ENCODE measurements at places on chromosomes 5 and 9.
A peak's percentile ranks its signal among the peaks of the same experiment; 100 is the strongest.

GRCh38 chr9:14937216-14937615 lies 27.0 kb upstream of the FREM1 start:
- DNase-seq, result no peak

- DNase-seq, result peak; percentile 46
These were observed 16.4 kb upstream of the SPINK6 start for GRCh38 chr5:148186248-148187003.

DNA sequence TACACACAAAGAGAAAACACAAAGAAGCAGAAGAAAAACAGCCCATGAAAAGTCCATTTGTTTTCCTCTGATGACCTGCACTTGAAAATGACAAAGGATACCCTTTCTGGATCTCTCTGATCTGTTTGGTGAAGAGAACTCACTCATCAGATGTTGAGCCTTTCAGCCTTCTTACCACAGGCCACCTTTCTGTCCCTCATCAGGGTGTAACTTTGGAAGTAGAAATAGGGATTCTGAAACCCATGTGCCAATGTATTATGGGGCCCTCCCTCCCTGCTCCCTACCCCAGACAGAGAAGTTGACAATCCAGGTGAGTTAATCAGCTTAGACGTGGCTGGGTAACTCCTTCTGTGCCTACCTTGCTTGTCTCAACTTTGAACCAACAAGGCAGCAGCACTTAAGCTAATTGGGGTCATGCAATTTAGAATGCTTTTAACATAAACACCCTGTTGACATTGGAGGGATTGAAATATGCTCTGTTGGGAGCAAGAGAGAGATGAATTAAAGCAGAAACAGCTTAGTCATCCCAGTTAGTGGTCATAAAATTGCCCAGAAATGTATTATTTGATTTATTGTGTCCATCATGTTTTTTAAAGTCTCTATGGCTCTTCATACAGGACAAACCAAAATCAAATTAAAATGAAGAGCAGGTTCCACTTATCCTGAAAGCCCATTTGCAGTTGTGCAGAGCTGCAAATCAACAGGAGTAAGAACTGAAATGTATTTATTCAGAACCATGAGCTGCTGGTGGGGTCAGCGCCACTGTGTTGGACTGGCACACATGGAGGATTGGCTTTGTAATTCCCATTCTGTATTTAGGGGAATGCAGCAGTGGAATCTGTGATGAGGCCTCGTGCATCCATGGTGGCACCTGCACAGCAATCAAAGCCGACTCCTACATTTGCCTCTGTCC lies 132.0 kb downstream of the LIFR start:
- no peak for DNase-seq

GRCh38 chr9:20538956-20539355 lies 83.3 kb downstream of the MLLT3 start:
- DNase-seq, result no peak

DNA sequence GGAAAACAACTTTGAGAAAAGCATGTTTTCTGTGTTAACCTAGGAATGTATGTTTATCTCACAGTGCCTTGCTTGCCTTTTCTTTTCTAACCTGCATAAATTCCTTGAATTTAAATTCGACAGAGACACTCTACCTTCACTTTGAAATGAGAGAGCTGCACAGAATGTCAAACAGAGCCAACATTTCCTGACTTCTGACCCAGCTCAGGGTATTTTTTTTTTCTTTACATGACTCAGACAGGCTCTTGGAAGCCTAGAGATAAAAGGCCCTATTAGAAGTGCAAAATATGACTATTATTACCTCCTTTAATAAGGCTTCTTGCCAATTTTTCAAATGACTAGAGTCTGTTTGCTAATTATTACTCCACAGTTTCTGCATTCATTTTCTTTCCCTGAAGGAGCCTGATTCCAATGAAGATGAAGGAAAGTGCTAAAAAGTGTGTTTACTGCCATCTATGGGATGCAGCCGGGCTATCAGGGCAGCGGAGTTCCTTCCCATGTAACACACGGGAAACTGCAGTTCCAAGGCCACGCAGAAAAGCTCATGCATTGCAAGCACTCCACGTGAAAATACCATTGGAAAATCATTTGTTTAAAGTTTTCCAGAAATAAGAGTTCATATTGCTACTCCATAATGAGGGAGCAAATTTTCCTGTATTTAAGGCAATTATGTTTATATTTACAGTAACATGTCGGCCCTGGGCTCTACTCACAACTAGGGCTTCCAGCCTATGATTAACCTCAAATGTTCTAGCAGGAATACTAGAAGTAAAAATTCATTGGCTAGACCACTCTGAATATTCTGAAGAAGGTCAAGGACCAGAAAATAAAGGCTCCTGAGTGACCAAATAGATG lies 485.6 kb downstream of the ZSWIM6 start:
- peak; percentile 28 for DNase-seq

DNA sequence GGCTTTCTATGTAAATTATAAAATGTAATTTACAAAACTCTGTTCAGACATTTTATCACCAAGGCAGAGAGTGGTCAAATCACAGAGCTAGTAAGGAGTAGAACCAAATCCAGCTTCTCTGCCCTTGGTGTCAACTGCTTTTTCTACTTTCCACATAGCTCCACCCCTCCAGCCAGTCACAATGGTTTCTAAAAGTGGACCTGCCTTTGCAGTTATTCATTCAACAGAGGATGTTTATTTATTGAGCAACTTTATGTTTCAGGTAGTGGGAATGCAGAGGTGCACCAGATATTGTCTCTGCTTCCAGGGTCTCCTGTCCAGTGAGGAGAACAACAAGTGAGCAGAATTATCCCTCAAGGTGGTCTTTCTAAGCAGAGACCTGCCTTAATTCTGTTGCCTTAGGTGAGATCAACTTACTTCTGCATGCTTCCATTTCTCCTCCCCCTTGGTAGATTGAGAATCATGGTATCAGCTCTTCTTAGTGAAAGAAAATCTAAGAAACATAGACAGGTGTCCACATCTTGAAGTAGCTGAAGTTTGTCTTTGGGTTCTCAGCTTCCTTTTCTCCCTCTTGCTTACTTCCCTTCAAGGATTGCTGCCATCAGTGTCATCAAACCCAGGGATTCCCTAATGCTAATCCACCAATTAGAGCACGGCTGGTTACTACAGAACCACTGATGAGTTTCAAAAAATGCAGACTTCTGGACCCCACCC lies 17.2 kb upstream of the PDCD1LG2 start:
- no peak for DNase-seq

GRCh38 chr5:157554179-157555036 lies 21.2 kb downstream of the ADAM19 start:
- DNase-seq, result no peak

DNA sequence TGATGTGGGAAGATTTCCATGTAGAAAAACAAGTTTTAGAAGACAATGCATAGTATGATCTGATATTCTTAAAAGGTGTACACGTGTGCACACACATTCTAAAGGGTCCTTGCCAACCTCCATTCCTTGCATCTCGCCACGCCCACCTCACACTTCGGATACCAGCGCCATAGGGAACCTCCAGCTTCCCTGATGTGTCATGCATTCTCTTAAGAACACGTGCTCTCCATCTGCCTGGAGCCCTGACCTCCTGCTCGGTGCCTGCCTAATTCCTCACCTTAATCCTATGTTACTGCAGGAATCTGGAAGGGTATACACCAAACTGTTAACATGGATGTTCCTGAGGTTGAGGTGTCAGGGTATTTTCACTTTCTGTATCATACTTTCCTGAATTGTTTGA lies 63.1 kb downstream of the PTCD2 start:
- DNase-seq, result no peak

DNA sequence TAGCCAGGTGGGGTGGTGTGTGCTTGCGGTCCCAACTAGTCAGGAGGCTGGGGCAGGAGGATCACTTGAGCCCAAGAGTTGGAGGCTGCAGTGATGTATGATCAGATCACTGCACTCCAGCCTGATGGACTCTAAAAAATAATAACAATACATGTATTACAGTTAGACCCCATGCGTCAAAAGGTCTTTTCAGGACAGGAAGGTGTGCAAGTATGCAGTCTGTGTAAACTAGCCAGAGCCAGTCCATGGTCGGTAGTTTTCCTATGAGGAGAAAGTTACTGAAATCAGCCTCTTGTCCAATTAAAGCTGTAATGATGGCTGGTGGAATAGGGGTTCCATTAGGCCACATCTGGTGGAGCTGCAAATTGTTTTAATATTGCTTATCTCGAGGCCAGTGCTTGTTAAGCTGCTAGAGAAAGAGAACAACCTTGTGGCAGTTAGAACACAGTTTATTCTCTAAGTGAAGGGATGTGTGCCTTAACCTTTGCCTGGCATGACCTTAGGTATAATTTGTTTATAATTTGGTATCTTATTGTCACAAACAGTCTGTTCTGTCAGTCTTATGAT lies 1.5 kb upstream of the STOM start:
- no peak for DNase-seq

DNA sequence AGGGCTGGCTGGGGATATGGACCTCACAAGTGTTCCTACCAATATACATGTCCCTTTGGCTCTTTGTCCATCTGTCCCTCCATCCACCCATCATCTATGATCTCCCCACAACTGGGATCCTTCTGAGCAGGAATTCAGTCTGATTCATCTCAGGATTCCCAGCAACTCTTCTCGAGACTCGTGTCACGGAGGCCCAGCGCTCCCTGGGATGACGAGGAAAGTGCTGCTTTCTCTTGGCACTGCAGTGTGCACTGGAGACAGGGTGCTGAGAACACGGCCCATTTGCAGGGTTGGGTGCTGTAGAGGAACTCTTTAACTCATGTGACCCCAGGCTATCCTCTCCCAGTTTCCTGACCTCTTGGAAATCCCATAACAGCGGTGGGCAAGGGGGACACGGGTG lies 72.9 kb downstream of the ANGPTL2 start:
- DNase-seq, result no peak

DNA sequence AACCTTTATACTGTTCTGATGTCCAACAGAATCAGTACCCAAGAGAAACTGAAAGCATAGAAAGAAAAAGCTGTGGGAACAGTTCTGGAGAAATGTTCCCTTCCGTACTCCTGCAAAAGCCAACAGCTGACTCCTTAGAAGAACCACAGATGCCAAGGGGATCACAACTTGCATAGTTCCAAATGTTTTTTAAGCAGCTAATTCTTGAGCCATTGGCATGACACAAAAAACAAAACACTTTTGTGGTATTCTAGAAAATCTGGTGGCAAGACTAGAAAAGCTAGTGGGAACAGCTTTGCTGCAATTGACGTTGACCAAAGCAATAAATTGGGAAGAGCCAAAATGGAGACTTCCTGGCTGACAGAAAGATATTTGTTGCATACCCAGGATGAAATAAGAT lies 189.9 kb downstream of the ARL15 start:
- DNase-seq, result no peak

- no peak for DNase-seq
These were observed 536 bp downstream of the FEM1C start for GRCh38 chr5:115544043-115544435.

DNA sequence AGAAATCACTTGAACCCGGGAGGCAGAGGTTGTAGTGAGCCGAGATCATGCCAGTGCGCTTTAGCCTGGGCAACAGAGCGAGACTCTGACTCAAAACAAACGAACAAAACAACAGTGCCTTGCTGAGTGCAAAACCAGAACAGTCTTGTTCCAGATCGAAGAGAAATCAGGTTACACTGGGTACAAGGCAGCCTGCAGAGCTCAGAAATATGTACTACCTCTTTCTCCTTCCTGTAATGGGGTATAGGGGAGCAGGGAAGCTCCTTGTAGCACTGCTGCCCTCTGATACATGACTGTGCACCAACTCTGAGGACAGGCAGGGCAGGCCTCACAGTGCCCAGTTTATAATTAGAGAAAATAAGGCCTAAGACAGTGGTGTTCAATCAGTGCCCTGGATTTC lies 24.7 kb downstream of the TBC1D2 start:
- no peak for DNase-seq

GRCh38 chr5:167950126-167950721 lies 341.2 kb upstream of the WWC1 start:
- no peak for DNase-seq

DNA sequence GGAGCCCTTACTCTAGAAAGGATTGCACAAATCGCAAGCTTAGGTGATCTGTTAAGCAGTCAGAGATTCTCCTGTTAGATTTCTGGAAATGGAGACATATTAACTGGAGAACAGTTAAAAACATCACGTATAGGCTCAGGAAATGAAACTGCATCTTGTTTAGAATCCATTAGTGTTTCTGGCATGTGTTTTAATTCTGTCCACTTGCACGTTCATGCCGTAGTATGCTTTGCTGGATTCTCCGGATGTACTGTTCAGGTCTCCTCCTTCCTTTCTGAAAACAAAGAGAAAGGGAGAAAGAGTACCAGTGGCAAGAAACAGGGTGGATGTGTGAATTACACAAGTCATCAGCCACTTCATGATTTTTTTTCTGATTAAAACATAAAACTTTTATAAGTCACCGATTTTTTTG lies 2.5 kb upstream of the RGMB start:
- DNase-seq, result no peak

- no peak for DNase-seq
These were observed 12.7 kb downstream of the KCTD16 start for GRCh38 chr5:144183254-144183889.

- no peak for DNase-seq
These were observed 490.5 kb upstream of the SEMA6A start for GRCh38 chr5:117065161-117065560.

DNA sequence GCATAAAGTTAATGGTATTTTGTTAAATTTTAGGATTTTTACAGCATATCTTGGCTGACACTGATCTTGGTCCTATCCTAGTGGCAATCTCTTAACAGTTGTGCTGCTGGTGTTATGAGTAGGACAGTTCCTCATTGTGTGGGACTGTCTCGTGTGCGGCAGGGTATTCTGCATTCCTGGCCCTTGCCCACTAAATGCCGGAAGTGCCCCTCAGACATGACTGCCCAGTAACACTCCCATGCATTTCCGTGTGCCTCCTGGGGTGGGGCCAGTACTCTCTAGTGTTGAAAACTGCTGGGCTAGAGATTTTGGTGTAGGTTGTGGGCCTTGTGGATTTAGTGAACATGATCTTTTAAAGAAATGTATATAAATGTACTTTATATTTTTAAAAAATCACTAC lies 227.1 kb upstream of the DMRT1 start:
- no peak for DNase-seq

GRCh38 chr9:113548221-113549041 lies 84.9 kb downstream of the RGS3 start:
- peak; percentile 44 for DNase-seq

- DNase-seq, result no peak
These were observed 60.7 kb upstream of the RPS23 start for GRCh38 chr5:82338771-82339373.

- no peak for DNase-seq
These were observed 243.7 kb downstream of the CWC27 start for GRCh38 chr5:65012301-65012892.

GRCh38 chr5:120150770-120151169 lies 313.3 kb upstream of the PRR16 start:
- DNase-seq, result no peak

DNA sequence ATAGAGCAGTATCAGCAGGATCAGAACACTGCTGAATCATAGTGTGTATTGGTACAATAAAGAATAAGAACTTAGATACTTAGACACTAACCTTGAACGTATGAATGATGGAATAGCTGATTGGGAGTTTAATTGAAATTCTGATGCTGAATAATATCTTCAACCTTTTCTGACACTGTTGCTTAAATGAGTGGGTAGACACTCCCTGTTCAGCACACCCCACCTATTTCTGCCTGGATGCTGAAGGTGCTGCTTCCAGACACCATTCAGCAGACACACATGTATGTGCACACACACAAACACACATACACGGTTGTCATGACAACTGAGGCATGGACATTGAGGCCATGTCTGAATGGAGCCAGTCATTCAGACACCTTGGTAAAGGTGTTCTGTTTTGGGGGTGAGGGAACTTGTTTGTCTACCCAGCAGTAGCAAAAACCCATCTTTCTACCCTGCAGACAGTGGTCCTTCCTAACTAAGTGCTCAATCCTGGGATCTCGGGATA lies 54.3 kb downstream of the TMEM215 start:
- DNase-seq, result no peak

GRCh38 chr5:79408028-79408427 lies 105.9 kb downstream of the HOMER1 start:
- DNase-seq, result no peak
